ENCODE measurements at places on chromosomes 11 and 22.

GRCh38 chr11:12248330-12248729 lies 129.0 kb upstream of the PARVA start:
- DNase-seq: no peak

DNA sequence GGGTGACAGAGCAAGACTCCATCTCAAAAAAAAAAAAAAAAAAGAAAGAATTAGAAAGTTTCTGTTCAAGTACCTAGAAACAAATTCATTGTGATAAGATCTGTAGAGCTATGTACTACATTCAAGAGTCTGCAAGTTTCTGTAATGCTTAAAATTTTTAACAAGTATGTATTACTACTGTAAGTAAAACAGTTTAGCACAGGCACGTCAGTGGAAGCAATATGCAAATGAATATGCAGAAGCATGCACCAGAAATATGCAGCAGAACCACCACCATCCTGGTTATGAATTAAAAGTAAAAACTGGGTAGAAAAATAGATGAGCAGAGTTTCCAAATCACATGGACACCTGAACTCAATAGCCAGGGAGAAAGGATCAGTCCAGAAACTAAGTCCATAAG lies 19.3 kb downstream of the SBF2 start:
- DNase-seq: no peak

GRCh38 chr11:112306230-112306629 lies 45.6 kb upstream of the PLET1 start:
- no peak for DNase-seq

- no peak for DNase-seq
Measured at GRCh38 chr11:115501893-115502589, 2.2 kb downstream of the CADM1 start.

GRCh38 chr11:64342869-64343745 lies 3.1 kb downstream of the CCDC88B start:
- DNase-seq: no peak

DNA sequence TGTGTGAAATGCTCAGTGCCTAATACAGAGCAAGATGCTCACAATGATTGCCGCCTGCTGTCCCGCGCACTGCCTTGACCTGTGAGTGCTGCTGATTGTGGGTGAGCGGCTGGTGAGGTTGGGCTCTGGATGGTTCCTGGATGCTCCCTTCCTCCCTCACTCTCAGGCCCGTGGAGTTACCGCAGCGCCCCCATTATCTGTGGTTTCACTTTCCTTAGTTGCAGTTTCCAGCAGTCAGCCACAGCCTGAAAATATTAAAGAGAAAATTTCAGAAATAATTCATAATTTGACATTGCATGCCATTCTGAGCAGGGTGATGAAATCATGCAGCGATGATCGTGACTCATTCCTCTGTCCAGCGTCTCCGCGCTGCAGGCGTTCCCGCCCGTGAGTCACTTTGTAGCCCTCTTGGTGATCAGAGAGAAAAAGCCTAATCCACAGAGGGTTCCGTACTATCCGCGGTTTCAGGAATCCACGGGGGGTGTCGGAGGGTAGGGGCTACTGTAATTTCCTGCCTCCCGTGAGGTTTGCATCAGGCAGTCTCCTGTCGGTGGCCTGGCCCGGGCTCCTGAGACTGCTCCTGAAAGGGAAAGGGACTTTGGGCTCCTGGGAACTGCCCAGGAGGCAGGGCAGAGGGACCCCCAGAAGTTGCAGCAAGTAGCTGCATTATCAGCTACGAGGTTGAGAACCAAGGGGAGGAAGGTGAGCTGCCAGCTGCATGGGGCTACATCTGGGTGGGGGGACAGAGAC lies 10.6 kb downstream of the RPL3 start:
- peak; percentile 92 for DNase-seq

- DNase-seq: no peak
Measured at GRCh38 chr11:80417681-80418080, 976.9 kb upstream of the TENM4 start.

DNA sequence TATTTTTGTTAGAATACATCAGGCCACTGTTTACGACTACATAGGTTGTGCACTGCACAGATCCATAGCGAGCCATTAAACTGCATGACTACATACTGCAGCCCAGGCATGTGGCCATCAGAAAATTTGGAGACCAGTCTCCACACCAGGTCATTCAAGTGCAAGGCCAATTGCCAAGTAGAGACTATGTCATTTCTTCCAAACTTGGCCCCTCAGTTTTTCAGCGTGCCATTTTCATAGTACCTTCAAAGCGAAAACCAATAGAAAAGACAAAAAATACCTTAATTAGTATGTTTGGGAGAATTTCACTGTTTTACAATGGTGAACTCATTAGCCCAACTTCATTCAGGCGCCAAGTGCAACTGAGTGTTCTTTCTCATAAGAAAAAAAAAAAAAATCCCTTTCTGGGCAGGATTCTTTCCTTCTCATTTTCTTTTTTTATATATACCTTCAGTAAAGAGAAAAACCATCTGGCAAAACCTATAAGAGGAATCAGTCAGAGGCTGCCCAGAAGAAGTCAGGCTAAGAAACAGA lies 30.4 kb downstream of the PAMR1 start:
- DNase-seq: no peak

GRCh38 chr11:20840341-20840740 lies 171.0 kb downstream of the NELL1 start:
- no peak for DNase-seq

DNA sequence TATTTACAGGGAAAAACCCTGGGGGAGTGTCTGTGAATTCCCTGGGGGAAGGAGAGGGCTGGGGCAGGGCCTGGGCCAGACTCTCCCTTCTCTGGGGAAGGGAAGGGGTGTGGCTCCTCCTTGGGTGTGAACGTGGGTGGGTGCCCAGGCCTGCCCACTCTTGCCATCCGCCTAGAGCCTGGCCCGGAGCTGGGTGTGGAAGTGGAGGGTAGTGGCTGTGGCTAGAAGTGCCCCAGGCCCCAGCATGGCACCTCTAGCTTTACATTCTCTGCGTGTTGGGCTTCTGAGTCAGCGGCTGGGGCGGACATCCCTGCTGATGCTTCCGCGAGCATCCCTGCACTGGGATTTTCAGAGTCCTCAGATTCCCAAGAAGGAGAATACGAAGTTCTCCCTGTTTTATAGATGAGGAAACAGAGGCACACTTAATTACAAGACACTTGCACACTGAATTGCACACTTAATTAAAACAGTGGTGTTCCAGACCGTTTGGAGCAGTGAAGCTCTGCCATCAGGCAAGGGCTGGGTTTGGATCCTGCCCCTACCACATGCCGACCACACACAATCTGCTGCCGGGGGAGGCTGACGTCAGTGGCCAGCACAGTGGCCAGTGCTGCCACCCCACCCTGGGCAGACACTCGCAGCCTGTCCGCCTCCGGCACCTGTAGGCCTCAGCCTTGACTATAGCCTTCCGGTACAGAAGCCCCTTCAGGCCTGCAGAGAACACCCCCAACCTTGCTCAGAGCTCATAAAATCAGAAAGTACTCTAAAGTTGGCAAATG lies 7.6 kb downstream of the BAD start:
- DNase-seq: no peak

GRCh38 chr11:118084656-118085055 lies 2.1 kb downstream of the SMIM35 start:
- DNase-seq: no peak

DNA sequence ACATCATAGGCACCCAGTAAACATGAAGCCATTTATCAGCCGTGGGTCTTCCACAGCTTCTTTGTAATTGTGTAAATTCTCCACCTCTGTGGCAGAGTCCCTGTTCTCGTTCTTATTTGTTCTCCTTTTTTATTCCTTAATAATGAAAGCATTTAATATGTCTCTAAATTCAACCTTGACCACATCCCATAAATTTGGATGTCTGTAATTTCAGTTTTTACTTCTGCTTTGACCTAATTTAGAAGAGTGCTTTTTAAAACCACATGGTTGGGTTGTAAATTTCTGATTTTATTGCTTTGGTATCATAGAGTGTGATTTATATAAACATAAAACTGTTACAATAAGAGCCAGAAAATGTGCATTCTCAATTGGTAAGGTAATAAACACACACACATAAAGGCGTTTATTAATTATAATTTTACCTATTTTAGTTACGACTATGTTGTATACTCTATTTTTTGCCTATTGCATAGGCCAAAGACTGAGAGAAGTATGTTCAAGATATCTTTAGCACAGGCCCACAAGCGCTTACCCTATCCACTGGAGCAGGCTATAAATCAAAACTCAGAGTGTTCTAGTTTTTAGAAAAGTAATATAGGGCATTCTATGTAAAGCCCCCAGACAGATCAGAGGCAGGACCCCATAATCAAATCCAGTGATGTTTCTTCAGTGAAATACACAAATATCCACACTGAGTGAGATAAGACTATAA lies 58.0 kb upstream of the CCND1 start:
- DNase-seq: no peak

DNA sequence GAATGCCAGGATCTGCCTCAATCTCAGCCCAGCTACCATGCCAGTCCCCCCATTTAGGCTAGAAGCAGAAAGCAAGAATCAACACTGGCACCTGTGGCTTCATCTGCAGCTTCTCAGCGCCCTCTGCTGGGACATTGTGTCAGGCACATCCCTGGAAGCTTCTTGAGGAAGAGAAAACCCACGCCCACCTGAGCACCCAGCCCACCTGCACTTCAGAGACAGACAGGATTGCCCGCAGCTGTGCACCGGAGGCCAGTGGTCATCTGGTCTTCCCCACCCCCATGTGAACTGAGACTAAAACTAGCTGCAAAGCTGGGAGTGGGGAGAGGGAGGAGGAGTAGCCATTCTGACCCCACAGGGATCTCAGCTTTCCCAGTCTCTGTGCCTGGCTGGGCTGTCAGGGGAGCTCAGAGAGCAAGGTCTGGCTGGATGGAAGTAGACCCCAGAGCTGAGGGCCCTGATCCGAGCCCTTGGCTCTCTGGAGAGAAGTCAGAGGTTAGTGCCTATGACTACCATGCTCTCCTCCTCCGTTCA lies 66.8 kb downstream of the FEZ1 start:
- no peak for DNase-seq

DNA sequence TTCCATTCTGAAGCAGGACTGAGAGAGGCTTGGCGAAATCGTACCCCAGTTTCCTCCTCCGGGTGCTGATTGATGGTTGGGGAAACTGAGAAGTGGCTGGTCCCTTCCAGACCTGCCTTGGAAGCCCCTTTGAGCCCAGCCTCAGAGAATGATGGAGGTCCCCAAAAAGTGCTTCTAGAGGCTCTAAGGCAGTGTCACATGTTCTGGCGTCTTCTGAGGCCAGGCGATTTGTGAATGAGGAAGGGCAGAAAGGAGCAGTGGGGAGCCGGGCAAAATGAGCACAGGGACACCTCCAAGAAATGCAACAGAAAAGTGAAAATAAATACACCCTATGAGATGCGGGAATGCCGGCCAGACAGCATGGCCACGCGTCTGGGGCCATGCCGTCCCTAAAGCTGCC lies 1.0 kb upstream of the LIF start:
- no peak for DNase-seq

- no peak for DNase-seq
Measured at GRCh38 chr11:70193411-70194292, 9.4 kb upstream of the FADD start.

- DNase-seq: peak; percentile 42
Measured at GRCh38 chr11:62694455-62695167, 5.3 kb upstream of the LRRN4CL start.

DNA sequence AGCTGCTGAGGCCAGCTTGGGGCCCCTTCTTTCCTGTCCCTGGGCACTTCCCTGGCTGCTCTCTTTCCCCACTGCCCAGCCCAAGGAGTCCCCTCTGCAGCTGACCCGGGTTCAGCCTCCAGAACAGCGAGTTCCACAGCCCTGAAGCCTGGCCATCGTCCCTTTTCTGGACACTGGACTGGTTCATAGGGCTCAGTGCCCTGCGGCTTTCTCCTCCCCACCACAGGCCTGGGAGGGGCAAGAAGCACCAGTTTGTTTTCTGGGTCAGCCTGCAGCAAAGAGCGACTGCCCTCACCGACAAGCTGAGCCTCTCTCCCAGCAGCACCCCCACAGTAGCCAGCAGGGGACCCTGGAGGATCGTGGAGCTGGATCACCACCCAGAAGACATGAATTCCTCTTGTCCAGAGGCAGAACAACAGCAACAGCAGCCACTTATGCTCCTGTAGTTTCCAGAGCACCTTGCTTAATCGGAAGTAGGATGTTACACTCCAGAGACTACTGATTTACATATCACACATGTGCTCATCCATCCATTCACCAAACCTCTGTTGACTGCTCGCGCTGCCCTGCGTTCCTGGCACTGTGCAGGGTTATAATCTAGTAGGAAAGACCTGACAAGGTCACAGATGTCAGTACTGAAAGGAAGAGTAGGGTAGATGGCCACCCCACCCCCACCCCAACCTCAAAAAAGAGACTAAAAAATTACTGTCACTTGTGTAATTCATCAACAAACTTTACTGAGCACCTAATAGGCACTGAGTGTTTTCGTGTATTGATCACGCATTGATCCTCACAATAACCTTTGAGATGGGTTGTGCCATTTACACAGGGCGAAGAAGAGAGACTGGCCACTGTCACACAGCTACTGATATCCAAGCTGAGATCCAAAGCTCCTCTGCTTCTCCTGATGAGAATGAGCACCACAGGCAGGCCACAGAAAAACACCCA lies 13.0 kb upstream of the CXCR5 start:
- DNase-seq: no peak

DNA sequence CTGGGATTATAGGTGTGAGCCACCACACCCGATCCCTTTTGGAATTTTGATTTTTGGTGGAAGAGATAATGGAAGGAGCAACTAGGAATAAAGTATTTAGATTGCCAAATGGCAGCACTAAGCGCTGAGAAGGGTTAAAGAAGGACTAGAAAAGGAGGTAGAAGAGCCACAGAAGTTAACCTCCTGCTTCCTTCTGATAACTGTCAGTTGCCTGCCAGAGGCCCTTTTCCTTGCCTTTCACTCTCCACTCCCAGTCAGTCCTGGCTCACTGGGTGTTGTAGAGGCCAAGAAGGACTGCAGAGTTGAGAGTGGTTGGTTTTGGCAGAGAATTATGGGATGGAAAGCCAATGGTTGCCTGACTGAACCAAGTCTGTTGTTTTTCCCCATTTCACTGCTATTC lies 19.3 kb downstream of the ZC3H12C start:
- DNase-seq: no peak

GRCh38 chr22:47626428-47627390 lies 864.3 kb downstream of the TBC1D22A start:
- no peak for DNase-seq

DNA sequence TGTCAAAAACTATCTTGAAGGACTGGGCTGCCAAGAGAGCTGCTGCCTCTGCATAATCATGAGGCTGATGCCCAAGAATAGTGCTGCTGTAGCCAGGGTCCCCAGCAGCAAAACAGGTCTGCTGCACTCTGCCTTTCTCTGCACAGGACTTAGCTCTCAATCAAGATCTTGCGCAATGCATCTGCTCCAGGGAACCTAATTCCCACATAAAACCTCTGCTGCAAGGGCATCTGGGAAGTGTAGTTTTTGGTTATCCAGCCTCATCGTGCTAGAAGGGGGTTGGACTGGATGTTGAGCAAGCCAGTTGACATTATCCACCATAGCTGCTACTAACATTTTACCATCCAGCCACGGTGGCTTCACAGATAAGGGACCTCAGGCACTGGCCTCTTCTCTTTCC lies 192.7 kb downstream of the C11orf91 start:
- DNase-seq: no peak

GRCh38 chr11:122645847-122646246 lies 9.7 kb upstream of the UBASH3B start:
- DNase-seq: no peak
